Suppressor macrophage (primary cell): ENCODE measurements at places on chromosomes 6 and 20.

DNA sequence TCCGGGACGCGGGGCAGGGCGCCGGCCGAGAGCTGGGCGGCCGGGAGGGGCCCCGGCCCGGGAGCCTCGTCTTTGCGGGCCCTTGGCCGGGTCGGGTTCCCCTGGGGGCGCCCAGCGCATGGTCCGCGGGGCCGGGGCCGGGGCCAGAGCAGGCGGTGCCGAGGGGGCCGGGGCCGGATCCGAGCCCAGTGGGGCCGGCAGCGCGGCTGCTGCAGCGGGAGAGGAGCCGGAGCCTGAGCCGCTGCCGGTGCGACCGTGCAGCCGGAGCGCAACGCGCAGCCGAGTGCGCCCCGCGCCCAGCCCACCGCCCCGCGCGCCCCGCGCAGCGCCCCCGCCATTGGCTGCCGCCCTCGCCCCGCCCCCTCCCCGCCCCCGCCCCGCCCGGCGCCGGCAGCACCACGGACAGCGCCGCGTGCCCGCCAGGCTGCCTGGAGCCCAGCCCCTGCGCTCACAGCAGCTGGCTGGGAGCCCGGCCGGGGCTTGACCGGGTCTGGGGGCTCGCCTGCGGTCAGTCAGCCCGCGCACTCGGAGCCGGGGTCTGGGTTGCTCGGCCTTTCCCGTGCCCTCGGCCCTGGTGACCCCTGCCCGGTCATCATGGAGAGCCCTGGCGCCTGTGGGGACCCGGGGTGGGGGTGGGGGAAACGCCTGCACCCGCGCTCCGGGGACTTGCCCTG is at the start of gene HRH3:
HRH3 (minus strand) TSS at position 287 of the 674 bp plus-strand sequence. CDS start 308 bp downstream, outside the sequence.
- DNase-seq = peak; percentile 71

DNA sequence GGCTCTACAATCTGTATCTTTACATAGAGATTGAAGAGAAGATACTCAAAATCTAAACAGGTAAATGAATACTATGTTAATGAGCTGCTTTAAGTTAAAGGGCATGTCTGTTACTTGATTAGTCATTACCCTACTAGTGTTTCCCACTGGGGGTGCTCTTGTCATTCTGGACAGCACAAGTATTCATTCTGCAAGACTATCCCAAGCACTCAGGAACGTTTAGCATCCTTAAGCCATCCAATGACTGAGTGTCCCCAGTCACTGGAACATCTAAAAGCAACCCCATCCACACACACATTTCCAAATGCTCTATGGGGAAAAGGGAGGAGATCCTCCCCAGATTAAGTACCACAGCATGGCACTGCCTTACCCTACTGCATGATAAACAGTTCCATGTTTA is 25.7 kb downstream of the EZR start:
- peak; percentile 50 for DNase-seq

- no peak for DNase-seq
These were observed 50.6 kb downstream of the SLC22A3 start for GRCh38 chr6:160398674-160399271.

- DNase-seq = no peak
These were observed 2177.4 kb upstream of the DEFB115 start for GRCh38 chr20:29079769-29080690.

DNA sequence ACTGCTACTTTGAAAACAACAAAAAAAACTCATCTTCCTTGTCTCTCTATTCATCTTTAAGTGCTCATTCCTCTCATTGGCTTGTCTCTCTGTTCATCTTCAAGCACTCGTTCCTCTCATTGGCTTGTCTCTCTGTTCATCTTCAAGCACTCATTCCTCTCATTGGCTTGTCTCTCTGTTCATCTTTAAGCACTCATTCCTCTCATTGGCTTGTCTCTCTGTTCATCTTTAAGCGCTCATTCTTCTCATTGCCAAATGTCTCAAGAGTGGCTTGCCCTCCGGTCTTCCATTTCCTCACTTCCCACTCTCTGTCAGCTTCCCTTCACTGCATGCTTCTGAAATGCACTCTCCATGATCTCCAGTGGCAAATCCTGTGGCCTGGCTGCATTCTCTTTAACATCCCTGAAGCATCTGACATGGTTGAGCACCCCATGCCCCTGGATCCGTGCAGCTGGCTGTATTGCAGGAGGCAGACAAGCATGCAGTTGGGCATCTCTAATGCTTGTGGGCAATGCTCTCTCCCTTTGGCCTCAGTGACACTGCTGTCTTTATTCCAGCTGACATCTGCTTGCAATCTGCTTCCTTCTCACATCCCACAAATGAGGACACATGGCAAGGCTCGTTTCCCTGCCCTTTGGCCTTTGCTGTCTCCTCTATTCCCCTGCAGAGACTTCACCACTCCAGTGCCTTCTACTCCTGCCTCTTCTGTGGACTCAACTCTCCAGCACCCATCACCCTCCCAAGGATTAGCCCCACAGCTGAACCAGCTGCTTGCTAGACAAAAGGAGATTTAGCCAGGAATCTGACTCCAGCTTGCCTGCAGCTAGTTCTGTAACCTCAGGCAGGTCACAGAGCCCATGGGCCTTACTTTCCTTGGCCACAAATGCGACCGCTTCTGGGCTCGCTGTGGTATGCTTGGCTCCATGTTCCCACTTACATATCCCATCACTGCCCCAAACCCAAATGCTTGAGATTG is 143.2 kb upstream of the SNX9 start:
- DNase-seq = no peak

- no peak for DNase-seq
These were observed 100.6 kb downstream of the PCSK2 start for GRCh38 chr20:17327185-17328148.

GRCh38 chr6:33693186-33694105 is 18.1 kb downstream of the UQCC2 start:
- DNase-seq = no peak

DNA sequence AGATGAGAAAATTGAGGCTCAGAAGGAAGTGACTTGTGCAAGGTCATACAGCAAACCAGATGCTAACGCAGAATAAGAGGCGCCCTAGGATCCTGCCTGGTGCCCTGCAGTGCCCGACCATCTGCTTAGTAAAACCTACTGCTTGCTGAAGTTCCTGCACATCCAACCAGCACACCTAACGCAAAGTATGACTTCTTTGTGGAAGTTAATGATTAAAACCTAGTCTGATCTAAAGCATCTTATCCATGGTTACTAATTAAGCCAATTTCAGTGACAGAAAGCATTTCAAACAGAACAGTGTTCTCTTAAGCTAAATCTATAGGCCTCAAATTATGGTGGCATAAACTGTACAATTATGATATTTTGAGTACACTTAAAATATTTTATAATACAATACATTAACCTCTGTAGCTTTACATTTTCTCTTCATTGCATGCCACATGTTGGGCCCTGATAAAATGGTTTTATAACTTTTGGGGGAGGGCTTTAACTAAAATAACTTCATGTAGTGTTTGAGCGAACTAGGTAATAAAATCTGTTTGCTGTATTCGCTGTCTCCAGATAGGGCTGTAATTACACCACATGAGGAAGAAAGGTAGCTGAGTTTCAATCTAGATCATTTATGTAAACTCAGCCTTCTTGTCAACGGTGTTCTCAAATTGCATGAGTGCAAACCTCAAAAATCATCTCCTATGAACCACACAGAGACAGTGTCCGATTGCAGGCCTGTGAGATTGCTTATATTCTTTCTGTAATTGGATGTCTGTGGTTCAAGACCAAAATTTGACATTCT is 37.5 kb upstream of the BEND3 start:
- no peak for DNase-seq

- peak; percentile 96 for DNase-seq
These were observed 94.0 kb upstream of the NHSL1 start for GRCh38 chr6:138593124-138593877.

DNA sequence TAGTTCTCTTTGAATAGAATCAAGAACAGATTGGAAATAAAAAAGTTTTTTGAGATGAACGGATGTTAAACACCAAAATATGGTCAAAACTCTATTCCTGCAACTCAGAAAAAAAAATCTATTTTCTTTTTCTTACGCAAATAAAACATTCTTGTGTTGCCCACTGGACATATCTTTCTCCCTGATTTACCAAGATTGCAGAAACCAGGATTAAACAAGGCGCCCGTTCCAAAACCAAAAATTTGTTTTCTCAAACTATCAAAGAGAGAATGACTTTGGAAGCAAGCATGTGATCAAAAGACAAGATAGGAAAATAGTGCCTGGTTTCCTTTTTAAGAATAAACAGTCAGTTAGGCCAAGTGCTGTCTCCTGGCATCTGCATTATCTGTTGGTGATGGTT is 273.1 kb downstream of the CLIC5 start:
- DNase-seq = no peak

DNA sequence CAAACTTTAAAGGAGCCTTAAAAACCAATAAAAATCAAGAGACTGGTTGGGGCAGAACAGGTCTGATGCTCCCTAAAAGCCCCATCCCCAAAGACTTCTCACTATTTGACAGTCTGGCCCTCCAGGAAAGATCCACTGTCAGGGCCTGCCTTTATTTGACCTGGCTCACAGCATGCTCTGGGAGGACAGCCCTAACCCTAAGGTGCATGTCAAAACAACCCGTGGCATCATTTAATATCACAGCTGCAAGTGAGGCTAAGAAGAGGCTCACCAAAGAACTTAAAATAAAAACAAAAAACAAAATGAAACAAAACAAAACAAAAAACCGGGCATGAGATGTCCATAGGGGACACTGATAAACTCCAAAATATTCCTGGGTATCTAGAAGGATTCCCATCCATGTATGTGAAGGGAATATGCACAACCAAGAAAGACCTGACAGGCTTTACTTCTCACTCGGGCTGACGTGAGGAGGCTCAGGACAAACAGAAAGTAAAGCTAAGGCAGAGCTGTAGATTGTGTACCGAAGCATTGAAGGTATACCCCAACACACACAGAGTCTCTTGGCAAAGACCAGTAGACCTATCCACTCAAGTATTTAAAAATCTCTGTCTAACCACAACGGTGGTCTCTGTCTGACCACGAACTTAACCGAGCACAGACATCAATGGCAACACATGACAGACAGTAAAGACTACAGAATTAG is 57.3 kb downstream of the AHI1 start:
- no peak for DNase-seq

DNA sequence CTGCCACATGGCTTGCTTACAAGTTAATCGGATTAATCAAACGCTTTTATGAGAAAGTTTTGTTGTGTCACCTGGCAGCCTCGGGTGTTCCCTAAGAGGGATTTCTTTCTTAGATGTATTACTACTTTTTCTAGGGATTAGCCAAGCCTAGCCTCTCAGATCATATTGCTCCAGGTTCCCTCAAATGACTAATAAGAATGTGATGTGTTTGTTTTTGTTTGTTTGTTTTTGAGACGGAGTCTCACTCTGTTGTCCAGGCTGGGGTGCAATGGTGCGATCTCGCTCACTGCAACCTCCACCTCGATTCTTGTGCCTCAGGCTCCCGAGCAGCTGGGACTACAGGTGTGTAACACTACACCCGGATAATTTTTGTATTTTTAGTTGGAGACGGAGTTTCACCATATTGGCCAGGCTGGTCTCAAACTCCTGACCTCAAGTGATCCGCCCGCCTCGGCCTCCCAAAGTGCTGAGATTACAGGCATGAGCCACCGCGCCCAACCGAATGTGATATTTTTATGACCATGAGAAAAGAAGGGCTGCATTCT is 977 bp downstream of the HMGN4 start:
- DNase-seq = no peak

GRCh38 chr6:13654496-13654895 is 39.4 kb downstream of the NOL7 start:
- no peak for DNase-seq
